CD4-positive, alpha-beta T cell treated with Interleukin-17A for 1 hour (primary cell): ENCODE measurements at places on chromosomes 12 and 14.

- DNase-seq, result no peak
Measured at GRCh38 chr12:50740307-50740706, 23.6 kb upstream of the ATF1 start.

DNA sequence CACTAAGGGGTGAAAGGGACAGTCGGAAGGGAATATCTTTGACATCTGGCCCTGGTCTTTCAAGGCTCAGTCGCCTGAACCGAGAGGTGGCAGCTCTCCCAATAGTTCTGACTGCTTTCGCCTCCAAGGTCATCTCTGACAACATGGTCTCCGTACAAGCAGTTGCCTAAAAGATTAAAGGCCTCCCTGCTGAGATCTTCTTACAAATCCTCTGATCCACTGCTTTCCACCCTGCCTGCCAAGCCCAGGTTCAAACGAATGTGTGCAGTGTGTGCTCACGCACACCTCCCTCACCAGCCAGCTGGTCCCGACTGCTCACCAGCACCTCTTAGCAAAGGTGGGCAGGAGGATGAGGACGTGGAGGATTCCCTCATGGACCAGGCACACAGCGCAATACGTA is 10.4 kb downstream of the B4GALNT3 start:
- DNase-seq, result no peak

DNA sequence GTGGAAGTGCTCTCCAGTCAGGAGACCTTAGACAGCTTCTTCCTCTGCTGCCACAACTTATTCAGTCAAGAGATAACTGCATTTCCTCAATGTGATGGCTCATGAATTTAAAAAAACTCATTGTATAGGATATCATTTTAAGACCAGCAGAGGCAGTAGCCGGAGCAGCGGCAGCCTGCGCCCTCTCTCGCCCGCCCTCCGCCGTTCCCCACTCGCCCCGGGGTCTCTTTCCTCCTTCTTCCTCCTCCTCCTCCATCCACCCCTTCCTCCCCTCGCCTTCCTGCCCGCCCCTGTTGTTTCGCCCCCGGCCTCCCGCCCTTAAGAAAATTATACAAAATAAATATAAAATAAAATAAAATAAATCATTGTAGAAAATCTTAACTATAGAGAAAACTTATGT is 687.6 kb downstream of the FLRT2 start:
- DNase-seq, result no peak

DNA sequence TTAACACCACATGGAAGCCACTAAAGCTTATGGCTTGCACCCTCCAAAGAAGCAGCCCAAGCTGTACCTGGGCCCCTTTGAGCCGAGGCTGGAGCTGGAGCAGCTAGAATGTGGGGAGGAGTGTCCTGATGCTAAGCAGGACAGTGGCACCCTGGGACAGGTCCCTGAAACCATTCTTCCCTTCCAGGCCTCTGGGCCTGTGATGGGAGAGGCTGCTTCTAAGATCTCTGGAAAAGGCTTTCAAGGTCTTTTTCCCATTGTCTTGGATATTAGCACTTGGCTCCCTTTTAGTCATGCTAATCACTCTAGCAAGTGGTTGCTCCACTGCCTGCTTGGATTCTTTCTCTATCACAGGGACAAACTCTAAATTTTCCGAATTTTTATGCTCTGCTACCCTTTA is 40.9 kb downstream of the OSBPL8 start:
- DNase-seq, result no peak

DNA sequence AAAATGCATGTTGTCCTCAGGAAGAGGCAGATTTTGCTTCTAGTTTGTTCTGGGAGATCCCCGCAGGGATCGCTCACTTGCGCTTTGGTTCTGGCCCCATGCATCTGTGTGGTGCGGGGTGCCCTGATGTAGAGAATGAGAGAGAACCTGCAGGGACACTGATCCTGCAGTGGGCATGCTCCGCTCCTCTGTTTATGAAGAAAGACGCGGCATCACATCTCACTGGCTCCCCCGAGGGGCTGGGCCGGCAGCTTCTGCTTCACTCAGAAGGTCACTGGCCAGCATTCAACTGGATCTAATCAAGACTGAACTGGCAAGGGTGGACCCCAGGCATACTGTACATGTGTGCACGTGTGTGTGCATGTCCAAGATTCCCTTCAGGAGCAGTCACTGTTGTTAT is 164.2 kb downstream of the CALM1 start:
- no peak for DNase-seq

GRCh38 chr12:11973396-11973795 is 97.3 kb upstream of the BCL2L14 start:
- no peak for DNase-seq

GRCh38 chr14:68788996-68789820 is 3.7 kb downstream of the ZFP36L1 start:
- peak; percentile 90 for DNase-seq

- DNase-seq, result no peak
Measured at GRCh38 chr12:40034712-40035111, 71.2 kb downstream of the SLC2A13 start.
